Hair follicle dermal papilla cell (primary cell): ENCODE measurements at places on chromosomes 4 and X. TPM values are rescaled to one million over a fixed set of nuclear protein-coding genes. Genes with fewer than 3 reads are reported as not detected.

Gene PUDP
- total RNA-seq = 10.8 and 12.0 TPM in 2 replicates

Gene SERTM2
- total RNA-seq = not detected in 2 replicates

Gene PNMA5
- total RNA-seq = not detected in 2 replicates

Gene SOD3
- total RNA-seq = 7.3 and 17.2 TPM in 2 replicates

Gene TMSB4X
- 3,558 and 9,657 TPM in 2 replicates for total RNA-seq

Gene SLC9B1
- 0.61 and 1.8 TPM in 2 replicates for total RNA-seq

Gene TEC
- 1.6 and 2.4 TPM in 2 replicates for total RNA-seq

Gene FAM184B
- under 0.01 TPM in 2 replicates for total RNA-seq

Gene UGT2B28
- total RNA-seq = not detected in 2 replicates
